ENCODE measurements at places on chromosomes 12 and 14.

DNA sequence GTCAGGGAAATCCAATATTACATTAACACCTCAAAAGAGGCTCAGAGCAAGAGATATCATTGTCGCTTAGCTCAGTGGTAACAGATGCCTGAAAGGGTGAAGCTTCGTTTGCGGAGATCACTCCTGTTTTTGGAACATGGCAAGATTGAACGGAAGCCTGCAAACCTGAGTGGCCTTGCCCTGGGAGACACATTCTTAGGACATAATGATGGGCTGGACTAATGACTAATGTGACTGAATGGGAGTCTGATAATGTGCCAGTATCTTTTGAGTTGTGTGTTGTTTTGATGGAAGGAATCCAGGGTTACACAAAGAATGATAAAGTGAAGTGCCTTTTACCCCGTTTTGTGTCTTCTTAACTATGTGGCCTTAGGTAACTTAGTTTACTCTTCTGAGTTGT lies 109.3 kb upstream of the IFNG-AS1 start:
- no peak for DNase-seq

- DNase-seq, result peak; percentile 77
Observed at GRCh38 chr12:26318661-26319068, 123.3 kb downstream of the SSPN start.

- no peak for DNase-seq
Observed at GRCh38 chr12:20985399-20985798, 145.6 kb upstream of the SLCO1B1 start.

DNA sequence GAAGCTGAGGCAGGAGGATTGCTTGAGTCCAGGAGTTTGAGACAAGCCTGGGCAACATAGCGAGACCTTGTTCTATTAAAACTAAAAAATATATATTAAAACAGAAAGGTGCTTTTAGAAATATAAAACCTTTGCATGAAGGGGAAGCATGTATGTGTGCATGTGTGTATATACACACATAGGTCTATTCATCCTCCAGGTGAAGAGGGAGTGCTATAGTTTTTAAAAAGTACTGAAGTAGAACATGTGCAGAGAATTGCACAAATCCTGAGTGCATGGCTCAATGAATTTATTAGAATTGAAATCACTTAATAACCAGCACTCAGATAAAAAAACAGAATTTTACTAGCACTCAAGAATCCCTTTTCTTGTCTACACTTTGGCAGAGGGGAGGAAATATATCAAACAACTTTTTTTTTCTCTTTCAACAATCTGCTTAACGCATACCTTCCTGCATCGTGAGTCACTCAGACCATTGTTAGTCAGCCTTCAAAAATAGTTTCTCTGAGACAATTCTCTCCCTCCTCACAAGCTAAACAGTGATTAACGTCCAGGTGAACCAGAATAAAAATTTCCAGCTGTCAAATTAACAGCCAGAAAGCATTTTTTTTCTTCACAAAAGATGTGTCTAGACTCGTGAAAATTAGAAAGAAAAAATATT lies 17.7 kb upstream of the NEDD1 start:
- peak; percentile 84 for DNase-seq

- DNase-seq, result no peak
Observed at GRCh38 chr12:107558141-107558815, 127.3 kb upstream of the PWP1 start.

- DNase-seq, result peak; percentile 7
Observed at GRCh38 chr12:91009319-91009950, 4.7 kb upstream of the EPYC start.

DNA sequence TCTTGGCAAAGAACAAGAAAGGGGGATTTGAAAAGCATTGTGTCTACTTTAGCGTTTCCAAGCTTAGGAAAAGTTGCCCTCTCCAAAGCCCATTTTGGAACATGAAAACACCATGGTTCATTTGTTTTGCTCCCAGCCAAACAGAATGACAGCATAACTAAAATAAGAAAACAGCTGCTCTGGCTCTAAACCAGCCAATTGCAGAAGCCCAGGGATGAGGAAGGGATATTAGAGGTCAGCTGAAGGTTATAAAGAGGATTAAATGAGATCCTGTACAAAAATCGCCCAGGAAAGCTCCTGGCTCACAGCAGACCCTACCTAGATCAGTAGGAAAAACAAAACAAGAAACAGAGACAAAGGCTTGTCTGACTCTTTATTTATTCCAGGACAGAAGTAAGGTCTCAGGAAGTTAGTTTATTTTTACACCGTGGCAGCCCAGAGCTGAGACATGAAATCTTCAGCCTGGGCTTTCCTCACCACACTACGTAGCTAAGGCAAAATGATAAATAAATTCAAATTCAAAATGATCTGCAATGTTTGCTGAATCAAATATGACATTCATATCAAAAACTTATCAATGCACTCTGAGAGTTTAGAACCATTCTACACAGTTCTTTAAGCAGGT lies 25.9 kb downstream of the SPX start:
- no peak for DNase-seq

DNA sequence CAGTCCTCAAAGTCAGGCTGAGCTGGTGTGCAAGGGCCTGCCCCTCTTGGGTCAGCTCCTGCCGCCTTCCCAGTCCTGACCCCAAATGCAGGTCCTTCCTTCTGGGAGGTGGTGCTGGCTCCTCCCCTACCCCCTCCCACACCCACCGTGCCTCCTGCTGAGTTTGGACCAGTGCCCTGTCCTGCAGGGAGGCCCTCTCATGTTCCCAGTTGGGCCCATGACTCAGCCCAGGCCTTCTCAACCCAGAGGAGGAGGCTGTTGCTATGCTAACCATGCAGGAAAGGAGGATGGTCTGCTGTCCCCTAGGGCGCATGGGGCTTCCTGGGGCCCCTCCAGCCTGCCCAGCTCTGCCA lies 4.4 kb downstream of the ZBTB42 start:
- DNase-seq, result peak; percentile 93

- no peak for DNase-seq
Observed at GRCh38 chr12:86613311-86613710, 357.1 kb upstream of the MGAT4C start.

GRCh38 chr12:12353807-12354206 lies 3.1 kb upstream of the BORCS5 start:
- DNase-seq, result no peak

DNA sequence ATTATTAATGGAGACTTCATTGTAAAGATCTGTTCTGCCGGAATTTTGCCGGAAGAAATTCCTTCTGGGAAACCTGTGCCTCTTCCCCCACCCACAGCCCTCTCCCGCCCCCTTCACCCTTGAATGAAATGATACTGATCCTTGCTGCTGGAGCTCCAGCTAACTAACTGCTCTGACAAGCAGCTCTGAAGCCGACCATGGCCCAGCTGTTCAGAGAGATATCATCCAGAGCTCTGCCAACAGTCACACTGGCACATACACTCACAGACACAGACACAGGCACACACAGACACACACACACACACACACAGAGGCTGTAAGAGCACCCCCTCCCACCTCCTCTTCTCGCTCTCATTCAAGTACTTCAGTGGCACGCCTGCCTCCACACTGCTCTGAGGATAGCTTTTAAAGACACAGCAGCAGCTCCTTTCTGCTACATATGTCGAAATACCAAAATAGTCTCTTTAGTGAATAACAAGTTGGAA lies 88.6 kb downstream of the R3HDM2 start:
- DNase-seq, result peak; percentile 1

GRCh38 chr12:62291864-62292760 lies 31.9 kb downstream of the USP15 start:
- DNase-seq, result peak; percentile 31

- no peak for DNase-seq
Observed at GRCh38 chr14:41362139-41362538, 244.5 kb upstream of the LRFN5 start.

- DNase-seq, result no peak
Observed at GRCh38 chr14:30115756-30116155, 188.1 kb upstream of the PRKD1 start.

DNA sequence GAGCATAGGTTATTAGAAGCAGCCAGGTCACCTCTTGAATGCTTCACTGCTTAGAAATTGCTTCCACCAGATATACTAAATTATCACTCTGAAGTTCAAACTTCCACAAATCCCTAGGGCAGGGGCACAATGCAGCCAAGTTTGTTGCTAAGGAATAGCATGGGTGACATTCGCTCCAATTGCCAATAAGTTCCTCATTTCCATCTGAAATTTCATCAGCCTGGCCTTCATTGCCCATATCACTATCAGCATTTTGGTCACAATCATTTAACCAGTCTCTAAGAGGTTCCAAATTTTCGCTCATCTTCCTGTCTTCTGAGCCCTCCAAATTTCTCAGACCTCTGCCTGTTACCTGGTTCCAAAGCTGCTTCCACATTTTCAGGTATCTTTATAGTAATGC lies 356.1 kb downstream of the DAD1 start:
- DNase-seq, result no peak

- no peak for DNase-seq
Observed at GRCh38 chr14:28936601-28937000, 170.0 kb downstream of the FOXG1 start.

DNA sequence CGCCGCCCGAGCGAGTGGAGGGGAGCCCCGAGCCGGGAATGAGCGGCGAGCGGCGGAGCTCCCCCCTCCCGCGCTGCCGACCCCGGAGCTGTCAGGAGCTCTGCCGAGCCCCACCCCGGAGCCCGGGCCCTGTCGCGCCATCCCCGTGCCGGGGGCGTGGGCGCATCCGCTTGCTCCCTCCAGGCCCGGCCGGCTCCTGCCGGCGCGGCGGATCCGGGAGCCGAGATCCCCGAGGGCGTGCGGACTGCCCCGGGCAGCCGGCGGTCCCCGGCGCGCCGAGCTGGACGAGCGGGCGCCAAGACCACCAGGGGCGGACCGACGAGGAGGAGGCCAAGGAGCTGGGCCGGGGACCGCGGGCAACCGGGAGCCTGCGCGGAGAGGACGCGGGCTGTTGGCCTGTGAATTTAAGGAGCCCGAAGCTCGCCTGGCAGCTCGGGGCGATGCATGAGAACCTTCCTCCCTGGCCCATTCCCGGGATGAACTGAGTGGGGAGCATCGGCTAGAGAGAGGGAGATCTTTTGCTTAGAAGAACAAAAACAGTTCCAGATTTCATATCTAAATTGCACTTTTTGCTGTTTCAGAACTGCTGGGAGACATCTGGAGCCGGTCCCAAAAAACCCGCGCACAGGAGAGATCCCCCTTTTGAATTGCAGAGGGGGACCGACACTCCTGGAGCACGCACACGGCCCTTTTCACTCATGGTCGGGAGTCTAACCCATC lies 2.0 kb downstream of the PTHLH start:
- DNase-seq, result peak; percentile 27

- no peak for DNase-seq
Observed at GRCh38 chr14:95192311-95192710, 35.0 kb upstream of the DICER1 start.

DNA sequence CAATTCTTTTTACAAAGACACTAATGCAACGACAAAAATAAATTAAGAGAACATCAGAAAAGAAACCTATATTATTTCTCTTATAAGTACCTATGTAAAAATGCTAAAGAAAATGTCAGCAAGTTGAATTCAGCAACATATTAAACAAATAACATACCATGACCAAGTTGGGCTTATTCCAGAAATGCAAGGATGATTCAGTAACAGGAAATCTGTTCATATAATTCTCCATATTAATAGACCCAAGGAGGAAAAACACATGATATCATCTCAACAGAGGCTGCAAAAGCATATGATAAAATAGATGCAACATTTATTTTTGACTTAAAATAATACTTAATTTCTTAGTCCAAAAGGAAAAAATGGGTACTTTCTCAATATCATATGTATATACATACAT lies 25.1 kb upstream of the GPHB5 start:
- DNase-seq, result peak; percentile 11

- DNase-seq, result peak; percentile 22
Observed at GRCh38 chr12:46629331-46630229, 196.2 kb downstream of the SLC38A4 start.

DNA sequence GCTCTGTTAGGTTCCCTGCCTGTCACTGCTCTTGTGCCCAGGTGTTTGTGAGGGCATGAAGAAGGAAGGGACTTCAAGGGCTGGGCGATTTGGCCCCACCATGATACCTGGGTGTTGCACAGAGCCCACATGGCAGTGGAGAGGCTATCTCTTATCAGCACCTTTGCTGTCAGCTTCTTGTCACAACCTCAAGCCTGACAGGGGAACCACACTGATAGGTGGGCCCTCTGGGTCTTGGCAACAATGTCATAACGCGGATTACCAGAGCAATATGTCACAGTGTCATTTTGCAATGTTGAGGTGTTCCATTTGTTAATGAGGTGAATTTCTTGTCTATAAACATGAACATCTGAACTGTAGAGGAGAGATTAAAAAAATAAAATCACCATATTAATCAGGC lies 22.9 kb upstream of the CACNA1C start:
- no peak for DNase-seq

- DNase-seq, result peak; percentile 5
Observed at GRCh38 chr12:24997496-24997895, 48.6 kb upstream of the BCAT1 start.

DNA sequence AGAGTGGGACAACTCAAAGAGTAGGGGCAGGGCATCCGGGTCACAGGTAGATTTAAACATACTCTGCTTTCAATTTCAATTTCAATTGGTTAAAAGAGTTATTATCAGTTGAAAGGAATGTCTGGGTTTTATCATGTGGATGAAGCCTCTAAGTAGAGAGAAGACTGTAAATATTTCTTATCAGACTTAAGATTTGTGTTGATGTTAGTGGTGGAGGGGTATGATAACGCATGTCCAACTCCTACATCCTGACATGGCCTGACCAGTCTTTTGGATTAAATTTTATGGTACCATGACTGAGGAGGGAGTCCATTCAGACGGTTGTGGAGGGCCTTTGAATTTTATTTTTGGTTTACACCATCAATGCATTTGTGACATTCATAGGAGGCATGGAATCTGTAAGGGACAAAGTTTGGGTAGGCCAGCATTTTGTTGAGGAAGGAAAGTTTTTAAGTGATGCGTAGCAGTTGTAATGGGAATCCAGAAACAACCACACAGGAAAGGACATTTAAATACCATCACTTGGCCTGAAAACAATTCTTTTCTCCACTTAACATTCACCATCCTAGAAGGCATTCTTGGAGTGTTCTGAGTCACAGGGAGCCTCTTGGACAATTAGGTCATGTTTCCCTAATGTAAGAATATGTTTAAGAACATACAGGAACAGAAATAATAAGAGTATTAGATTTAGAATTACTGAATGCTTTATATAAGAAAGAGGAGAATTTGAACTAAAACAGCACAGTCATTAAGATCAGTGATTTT lies 371.9 kb downstream of the ATP23 start:
- DNase-seq, result peak; percentile 94

DNA sequence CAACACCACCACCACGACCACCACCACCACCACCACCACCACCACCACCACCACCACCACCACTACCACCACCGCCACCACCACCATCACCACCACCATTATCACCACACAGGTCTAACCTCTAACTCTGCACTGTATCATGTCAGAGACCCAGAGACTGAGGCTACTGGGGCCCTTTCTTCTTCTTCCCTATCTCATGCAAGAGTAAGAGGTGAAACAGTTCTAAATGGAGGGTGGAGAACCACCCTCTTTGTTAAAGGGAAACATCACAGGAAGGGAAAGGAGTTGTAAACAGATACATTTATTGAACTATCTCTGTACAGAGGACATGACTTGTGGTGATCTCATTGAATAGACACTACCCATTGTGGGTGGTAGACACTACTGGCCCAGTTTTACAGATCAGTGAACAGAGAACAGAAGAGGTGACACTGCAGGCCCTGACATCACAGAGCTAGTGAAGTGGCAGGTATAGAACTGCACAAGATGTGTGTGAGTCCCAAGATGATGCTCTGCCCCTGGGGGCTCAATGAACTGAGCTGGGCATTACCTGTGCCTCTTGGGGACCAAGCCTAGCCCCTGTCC lies 91.6 kb downstream of the FOXN3 start:
- no peak for DNase-seq

- peak; percentile 16 for DNase-seq
Observed at GRCh38 chr12:123705935-123706334, 6.2 kb upstream of the ATP6V0A2 start.

GRCh38 chr12:89786177-89786810 lies 77.7 kb upstream of the ATP2B1 start:
- no peak for DNase-seq

Measured in EH (cell line).